ENCODE measurements at places on chromosomes 1 and 21. TPM values are rescaled to one million over a fixed set of nuclear protein-coding genes. Genes with fewer than 3 reads are reported as not detected.

The PROX1 gene
- polyA plus RNA-seq = 1.4 TPM

The TEKT2 gene
- 0.13 TPM for polyA plus RNA-seq

The RGS16 gene
- polyA plus RNA-seq = 5.9 TPM

The DIRAS3 gene
- polyA plus RNA-seq = 3.4 TPM

The TIE1 gene
- 35.2 TPM for polyA plus RNA-seq

The ITLN1 gene
- 0.56 TPM for polyA plus RNA-seq

The USP16 gene
- polyA plus RNA-seq = 29.6 TPM

The FAM131C gene
- 0.30 TPM for polyA plus RNA-seq

The CHI3L2 gene
- polyA plus RNA-seq = 4.9 TPM

The BLACAT1 gene
- 0.03 TPM for polyA plus RNA-seq

The MANEAL gene
- polyA plus RNA-seq = 3.1 TPM

The DIO1 gene
- 0.08 TPM for polyA plus RNA-seq

The RORC gene
- 0.71 TPM for polyA plus RNA-seq

The ADAMTSL4 gene
- polyA plus RNA-seq = 144 TPM

The LCE2C gene
- polyA plus RNA-seq = not detected

The LCE1F gene
- not detected for polyA plus RNA-seq

The CALML6 gene
- 0.22 TPM for polyA plus RNA-seq

The MTARC1 gene
- polyA plus RNA-seq = 8.9 TPM

The TFF3 gene
- polyA plus RNA-seq = 9.9 TPM

The FCRL2 gene
- polyA plus RNA-seq = 0.03 TPM

The CD1E gene
- 1.0 TPM for polyA plus RNA-seq

The ILDR2 gene
- 1.6 TPM for polyA plus RNA-seq
